ENCODE measurements at places on chromosomes 5 and 9. TPM values are rescaled to one million over a fixed set of nuclear protein-coding genes. Genes with fewer than 3 reads are reported as not detected.

SLC27A6 gene
- not detected for total RNA-seq

PLEKHG4B gene
- 4.5 TPM for total RNA-seq

TRIM36 gene
- not detected for total RNA-seq

SYNPO gene
- total RNA-seq: 2.7 TPM

CMBL gene
- 8.3 TPM for total RNA-seq
